ENCODE measurements at places on chromosomes 7 and 10.

- no peak for DNase-seq
These were observed 106.9 kb upstream of the PDLIM1 start for GRCh38 chr10:95397747-95398146.

DNA sequence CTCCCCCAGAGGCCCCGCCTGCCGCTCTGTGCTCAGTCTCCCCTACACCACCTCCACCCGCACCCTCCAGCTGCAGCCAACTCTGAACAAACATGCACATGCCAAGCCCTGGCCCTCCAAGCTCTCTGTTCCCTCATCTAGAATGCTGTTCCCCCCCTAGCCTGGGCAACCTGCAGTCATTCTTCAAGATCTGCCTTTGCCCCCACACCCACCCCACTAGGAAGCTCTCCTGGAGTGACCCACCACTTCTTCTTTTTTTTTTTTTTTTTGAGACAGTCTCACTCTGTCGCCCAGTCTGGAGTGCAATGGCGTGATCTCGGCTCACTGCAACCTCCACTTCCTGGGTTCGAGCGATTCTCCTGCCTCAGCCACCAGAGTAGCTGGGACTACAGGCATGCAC lies 13.7 kb downstream of the MYL10 start:
- no peak for DNase-seq

DNA sequence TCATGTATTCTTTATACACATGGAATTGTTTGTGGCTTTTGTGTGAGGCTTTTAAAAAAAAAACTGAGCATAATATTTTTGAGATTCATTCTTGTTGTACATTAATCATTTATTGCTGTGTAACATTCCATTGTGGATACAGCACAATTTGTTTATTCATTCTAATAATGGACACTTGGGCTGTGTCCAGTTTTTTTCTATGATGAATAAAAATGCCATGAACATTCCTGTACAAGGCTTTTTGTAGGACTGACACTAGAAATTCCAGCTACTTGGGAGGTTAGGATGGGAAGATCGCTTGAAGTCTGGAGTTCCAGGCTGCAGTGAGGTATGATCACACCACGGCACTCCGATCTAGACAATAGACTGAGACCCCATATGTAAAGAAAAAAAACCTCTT lies 254.3 kb upstream of the CACNA2D1 start:
- DNase-seq = no peak

DNA sequence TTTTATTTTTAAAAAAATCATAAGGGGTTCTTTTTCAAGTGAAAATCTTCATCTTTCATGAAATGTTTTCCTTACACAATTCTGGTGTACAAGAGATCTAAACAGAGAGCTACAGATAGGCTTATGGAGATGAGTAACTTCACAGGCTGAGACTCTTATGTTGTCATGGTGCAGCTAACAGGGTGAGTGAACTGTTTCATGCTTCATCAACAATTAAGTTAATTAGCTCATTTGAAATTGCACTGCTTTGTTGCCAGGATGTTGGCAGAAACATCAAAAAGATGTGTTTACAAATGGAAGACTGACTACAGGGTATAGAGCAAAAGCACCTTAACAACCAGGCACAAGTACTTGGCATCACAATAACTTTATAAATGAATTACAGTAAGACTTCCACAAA lies 230.8 kb downstream of the FOXP2 start:
- DNase-seq = no peak

GRCh38 chr7:11161499-11161898 lies 187.8 kb downstream of the PHF14 start:
- DNase-seq = no peak

DNA sequence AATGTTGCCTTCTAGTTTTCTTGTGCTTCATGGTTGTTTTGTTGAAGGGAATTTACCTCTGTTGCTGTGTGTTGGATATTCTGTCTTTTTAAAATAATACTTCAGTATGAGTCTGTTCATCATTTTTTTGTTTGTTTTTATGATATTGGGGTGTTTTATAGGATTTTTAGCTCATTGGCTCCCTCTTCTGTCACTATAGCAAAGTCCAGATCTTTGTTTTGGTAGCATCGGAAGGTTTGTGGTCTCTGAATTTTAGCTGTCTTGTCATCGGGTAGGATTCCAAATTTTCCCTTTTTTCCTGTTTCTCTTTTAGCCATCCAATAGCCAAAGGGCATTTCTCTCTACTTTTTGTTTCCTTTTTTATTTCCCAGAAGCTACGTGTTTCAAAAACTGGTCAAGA lies 91.4 kb downstream of the EXOC4 start:
- no peak for DNase-seq

DNA sequence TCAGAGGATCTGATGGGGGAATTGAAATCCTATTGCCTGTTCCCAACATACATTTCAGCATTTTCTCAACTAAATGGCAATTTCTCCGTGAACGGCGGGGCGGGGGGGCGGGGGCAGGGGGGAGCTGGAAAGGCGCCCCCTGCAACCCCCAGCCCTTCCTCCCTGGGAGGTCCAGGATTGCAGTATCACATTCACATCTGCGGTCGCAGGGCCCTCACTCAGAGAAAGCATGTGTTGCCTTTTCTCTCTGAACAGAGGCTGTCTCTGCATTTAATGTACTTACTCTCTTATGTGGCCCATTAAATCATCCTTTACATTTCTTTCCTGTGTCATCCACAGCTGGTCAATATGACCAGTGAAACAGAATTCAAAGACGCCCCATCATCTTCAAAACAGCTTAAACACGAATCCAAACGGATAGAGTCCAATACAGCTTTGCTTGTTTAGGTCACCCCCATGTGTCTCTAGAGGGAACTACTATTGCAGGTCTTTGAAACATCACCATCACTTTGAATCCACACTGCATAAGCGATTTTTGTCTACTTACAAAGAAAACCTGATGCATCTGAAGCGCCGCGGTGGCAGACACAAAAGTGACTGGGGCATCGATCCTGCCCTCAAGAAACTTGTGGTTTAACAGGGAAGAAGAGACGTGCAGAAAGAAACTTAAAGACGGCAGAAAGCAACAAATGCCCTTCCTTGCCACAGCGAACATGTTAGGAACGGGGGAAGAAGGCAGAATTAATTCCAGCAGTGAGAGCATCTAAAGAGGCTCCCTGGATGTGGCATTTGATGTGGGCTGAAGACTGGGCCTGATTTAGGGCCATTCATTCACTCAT lies 17.0 kb upstream of the ECHDC3 start:
- no peak for DNase-seq

DNA sequence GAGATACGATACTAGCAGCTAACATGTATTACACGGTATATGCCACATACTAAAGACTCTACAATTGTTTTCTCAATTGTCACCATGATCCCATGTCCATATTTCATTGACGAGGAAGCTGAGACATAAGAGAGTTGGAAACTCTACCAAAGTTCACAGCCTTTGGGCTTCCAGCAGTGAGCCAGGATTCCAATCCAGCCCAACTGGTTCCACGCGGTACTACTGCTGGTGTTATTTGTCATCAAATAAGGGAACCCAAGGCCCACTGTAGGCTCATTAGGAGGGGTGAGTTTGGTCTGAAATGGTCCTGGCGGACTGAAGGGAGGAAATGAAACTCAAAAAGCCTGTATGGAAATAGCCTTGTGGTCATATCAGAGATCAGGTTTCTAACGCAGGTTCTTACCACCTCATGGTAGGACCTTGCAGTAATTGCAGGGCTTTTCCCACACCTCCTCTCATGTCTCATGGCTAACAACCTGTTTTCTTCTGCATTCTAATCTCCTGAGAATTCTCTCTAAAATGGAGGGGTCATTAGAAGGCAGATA lies 814.6 kb downstream of the LRMDA start:
- DNase-seq = no peak

DNA sequence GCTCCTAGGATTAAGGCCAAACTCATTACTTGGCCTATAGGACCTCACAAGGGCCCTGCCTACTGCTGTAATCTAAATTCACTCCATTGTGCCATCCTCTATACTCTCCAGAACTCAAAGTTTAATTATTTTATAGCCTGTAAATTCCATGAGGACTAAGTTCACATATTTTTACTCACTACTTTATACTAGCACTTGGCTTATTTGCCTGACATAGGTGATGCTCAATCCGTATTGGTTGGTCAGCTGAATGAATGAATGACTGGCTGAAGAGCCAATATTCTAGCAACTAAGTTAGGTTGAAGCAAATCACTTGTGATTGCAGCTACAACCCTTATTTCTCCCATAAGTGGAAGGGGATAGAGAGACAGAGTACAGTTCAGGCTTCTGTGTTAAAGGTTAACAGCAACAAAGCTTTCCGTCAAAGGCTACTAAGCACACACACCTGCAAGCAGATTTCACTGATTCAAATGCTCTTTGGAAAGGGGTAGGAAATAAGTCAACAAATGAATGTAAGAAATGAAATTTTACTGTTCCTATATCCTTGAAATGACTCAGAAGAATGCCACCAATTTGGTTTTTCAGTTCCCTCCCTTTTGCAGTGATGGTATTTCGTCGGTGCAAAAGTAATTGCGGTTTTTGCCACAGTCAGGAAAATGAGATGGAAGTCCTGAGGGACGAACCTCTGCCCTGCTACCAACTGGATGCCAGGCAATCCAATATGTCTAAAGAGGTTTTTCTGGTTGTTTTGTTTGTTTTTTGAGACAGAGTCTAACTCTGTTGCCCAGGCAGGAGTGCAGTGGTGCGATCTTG lies 120.7 kb downstream of the COL28A1 start:
- no peak for DNase-seq

DNA sequence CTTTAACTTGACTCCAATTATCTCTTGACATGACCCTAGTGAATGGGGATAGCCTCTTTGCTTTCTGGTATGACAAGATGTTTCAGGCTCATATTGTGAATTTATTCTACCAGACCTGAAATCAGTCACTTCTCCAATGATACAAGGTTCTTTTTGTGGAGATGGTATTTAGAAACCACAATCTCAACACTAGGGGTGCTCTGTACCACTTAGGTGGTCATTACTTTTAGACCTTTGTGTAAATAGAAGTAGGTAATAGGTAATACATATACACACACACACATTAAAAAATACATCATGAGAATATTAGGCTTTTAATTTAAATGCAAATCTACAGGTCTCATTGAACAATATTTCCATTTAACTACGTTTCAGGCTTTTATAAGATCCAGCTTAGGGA lies 199.0 kb upstream of the RHOBTB1 start:
- no peak for DNase-seq

DNA sequence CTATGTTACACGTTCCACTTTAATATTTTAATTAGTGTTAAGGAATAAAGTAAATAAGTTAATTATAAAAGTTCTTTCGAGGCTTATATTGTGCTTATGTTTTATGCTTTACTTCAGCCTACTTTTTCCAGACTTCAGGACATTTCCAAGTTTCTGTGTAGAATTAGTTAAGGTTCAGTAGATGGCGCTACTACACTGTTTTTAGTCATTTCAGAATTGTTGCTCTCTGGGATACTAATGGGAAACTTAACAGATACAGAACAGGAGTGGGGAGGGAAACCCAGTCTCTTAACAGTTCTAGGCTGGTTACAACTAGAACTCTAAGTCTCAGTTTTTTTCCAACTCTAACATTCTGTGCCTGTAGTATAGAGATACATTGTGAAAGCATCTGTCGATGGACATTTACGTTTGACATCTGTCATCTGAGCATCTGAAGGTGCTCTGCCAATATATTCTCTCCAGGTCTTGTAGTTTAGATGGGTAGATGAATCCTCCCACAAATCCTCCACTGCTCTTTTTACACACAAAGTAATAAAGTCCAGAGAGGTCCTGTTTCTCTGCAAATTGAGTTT lies 56.8 kb upstream of the FAM171A1 start:
- no peak for DNase-seq

- DNase-seq = peak; percentile 46
These were observed 788 bp upstream of the CACNA2D1 start for GRCh38 chr7:82444220-82444909.

DNA sequence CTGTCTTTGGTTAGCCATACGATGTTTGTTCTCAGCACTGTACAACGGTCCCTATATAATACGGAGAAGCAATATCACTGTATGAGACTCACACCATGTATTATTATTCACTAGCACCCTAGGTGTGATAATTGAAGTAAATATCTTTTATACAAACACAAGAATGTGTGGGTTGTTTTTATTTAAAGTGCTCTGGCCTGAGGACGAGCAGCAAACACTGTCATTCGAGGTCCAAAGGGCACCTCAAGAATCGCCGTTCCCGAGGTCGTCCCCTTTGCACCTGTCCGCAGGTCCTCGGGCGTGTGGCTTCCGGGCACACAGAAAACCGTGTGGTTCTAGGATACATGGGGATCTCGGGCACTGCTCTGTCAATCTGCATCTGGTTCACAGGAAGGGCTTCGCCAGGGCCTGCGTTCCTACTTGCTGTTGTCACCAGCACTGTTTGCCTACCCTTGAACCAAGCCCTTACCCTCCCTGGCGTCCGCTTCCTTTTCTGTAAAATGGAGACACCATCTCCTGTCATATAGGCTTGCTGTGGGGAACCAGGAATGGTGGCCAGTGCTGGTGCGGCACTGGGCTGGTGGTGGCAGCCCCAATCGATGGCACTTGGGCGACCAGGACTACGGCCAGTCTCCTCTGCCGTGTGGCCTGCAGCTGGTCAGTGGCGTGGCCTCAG lies 28.5 kb upstream of the SH2B2 start:
- no peak for DNase-seq

DNA sequence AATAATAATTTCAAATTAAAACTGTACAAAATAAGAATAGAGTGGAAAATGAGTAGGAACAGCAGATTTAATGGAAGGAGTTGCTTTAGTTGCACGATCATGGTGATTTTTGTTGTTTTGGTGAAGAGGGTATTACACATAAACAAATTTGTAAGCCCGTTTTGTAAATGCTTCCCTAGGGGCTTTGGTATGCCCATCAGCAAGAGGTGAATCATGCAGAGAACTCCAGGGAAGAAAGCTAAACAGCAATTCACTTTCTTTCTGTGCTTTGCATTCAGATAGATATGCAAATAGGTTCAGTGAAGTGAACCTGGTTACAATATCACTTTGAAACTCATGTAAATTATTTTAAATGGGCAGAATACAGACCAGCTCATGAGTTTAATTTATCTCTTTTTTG lies 422.2 kb upstream of the MTPN start:
- no peak for DNase-seq

DNA sequence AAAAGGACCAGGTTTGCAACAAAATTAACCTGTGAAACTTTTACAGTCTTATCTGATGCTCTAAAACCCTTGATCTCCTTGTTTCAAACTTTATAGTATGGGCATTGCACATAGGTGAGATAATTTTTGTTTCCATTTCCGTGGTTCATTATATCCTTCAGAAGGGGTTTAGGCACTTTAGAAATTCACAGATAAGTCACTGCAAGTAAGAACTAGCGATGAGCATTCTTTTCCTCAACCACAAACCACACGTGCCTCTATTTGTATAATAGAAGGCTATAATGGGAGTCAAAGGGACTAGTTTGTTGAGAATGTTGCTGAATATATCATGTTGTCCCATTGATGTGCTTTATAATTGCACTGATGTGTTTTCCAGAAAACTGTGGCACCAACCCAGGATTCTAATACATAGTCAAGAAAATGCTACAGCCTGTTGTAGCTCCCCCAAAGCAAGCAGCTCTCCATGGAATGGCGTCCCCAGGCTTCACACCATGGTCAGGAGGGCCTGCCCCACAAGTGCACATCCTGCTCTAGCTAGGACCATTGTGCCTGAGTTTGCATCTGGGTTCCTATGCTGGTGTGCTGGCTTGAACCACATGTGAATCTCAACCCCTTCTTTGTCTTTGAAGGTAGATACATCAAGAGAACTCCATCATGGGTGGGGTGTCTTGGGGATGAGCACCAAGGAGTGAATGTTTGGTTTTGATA lies 14.0 kb upstream of the ATXN7L1 start:
- no peak for DNase-seq

- no peak for DNase-seq
These were observed 4.7 kb downstream of the INTS1 start for GRCh38 chr7:1499367-1500029.

Measured in NCI-H510A (cell line).